ENCODE measurements at places on chromosomes 2 and 18.
A peak's percentile ranks its signal among the peaks of the same experiment; 100 is the strongest.

DNA sequence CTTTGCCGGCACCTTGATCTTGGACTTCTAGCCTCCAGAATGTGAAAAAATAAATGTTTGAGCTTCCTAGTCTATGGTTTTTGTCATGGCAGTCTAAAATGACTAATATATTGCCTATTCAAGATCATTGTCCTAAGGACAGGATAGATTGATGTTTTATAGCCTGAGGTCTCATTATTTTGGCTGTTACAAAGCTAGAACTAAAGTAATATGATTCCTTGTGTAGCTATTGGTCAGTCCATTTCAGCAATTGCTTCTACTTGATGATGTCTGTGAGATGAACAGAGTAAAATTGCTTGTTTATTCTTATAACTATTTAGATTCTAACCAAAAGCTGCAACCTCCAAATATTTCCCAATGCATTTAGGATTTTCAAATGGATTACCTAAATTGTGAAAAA is 145.0 kb downstream of the HRH4 start:
- no peak for DNase-seq

GRCh38 chr2:65144571-65144970 is 14.7 kb upstream of the RAB1A start:
- DNase-seq: no peak

- DNase-seq: no peak
These were observed 146.6 kb downstream of the MEIS1 start for GRCh38 chr2:66581339-66582103.

DNA sequence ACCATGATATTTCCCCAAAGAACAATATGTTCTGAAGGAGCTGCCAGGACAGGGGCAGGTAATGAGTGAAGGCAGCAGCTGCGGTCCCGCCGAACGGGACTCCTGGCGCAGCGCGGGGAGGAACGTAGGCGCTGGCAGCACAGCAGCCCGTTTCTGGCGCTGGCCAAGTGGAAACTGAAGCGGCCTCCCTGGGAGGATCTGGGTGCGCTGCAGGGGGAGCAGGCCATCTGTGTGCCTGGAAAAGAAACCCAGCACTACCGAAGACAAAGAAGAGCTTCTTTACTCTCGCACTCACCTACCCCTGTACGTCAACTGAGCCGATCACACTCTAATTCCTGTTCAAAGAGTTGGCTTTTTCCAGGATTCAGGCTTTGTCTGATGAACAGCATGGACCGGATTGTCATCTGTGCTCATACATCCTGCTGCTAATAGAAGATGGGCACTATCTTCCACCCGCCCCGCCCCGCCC is 11.8 kb downstream of the G6PC2 start:
- peak; percentile 34 for DNase-seq

GRCh38 chr2:240000671-240001070 is 24.5 kb downstream of the NDUFA10 start:
- DNase-seq: no peak

DNA sequence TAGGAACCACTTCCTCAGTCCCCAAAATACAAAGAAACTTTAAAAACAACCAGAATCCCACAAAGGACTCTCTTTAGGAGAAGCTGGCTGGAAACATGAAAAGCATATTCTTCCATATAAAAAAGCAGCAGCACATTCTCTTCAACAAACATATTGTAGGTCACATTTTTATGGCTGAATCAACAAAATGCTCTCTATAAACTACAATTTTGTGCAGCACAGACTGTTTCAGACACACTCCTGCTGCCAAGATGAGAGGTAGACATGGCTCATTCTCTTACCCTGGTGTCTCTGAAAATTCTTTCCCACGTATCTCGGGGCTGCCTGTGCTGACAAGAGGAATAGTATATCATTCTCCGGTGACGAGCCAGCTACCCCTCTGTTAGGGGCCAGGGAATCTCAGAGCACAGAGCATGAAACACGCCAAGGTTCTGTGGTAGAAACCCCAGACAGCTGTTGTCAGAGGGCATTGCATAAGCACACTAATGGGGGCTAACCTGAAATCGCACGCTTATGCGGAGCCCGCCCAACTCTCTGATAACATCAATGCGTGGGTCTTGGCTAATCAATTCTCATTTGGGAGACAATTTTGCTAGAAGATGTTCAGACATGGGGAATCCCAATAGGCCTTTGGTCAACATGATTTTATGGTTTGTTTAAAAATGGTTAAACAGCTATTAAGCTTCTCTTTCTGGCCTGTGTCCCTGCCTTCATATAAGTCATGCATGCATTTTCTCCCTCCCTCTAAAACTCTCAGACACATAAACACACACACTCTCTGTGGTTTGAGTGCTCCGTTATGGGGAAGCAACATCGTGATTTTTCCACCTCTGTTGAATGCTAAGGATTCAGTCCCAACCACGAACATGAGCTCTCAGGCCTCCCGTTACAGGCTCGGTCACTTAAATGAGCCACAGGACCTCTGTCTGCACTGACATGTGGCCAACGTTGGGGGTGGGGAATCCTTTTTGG is 177.5 kb downstream of the INO80D start:
- DNase-seq: no peak

DNA sequence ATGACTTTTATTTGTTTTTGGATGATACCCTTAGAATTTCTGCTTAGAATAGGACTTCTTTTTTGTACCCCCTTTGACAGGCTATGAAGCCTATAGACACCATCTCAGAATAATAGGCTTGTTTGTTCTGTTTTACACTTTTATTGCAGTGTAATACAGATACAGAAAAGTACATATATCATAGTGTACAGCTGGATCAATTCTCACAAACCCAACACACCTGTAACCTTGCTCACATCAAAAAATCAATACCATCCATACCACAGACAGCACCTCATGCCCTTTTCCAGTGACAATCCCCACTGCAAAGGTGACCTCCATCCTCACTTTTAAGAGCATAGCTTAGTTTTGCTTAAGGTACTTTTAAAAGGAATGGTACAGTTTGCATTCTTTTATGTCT is 14.8 kb downstream of the EML6 start:
- no peak for DNase-seq

DNA sequence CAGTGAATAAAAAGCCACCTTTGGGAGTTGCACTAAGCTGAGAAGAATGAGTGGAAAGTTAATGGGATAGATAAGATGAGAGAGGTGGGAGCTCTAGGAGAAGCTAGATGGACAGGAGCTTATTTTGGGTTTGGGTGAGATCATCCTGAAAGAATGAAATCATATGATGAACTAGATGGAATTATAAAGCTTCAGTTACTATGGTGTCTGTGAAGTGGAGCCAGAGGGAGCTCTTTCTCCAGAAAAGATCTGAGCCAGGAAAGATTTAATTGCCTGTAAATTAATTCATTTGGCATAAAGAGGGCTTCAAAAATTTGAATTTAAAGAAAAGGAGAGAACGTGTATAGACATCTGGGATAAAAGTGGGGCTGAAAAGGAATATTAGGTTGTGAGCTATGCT is 10.3 kb downstream of the DNAH6 start:
- no peak for DNase-seq
